ENCODE measurements at places on chromosomes 13 and 19. TPM values are rescaled to one million over a fixed set of nuclear protein-coding genes. Genes with fewer than 3 reads are reported as not detected.

Gene TNFSF13B
- 3.1 TPM for polyA plus RNA-seq

DNA sequence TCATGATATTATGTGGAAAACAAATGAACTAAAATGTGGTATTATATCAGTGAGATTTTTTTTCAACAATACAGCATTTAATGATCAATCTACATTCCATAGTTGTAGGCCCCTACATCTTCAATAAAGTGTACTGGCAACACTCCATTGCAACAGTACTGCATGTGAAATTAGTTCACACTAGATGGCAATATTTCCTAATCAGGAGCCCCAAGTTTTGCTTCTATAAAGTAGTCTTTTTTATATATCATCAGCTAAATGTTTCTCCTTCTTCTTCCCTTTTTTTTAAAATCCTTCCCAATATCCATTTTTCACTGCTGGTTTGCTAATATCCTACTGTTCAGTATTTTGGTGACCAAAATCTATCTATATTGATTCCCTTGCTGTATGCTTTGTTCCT is 528.3 kb upstream of the ATXN8OS start:
- no peaks in the 10 kb centered on the region for H3K4me1 ChIP-seq
- H3K27me3 ChIP-seq = no peaks in the 10 kb centered on the region
- no peak for DNase-seq
- no peaks in the 10 kb centered on the region for H3K36me3 ChIP-seq
- no peak overlapping the region for H3K27ac ChIP-seq

DNA sequence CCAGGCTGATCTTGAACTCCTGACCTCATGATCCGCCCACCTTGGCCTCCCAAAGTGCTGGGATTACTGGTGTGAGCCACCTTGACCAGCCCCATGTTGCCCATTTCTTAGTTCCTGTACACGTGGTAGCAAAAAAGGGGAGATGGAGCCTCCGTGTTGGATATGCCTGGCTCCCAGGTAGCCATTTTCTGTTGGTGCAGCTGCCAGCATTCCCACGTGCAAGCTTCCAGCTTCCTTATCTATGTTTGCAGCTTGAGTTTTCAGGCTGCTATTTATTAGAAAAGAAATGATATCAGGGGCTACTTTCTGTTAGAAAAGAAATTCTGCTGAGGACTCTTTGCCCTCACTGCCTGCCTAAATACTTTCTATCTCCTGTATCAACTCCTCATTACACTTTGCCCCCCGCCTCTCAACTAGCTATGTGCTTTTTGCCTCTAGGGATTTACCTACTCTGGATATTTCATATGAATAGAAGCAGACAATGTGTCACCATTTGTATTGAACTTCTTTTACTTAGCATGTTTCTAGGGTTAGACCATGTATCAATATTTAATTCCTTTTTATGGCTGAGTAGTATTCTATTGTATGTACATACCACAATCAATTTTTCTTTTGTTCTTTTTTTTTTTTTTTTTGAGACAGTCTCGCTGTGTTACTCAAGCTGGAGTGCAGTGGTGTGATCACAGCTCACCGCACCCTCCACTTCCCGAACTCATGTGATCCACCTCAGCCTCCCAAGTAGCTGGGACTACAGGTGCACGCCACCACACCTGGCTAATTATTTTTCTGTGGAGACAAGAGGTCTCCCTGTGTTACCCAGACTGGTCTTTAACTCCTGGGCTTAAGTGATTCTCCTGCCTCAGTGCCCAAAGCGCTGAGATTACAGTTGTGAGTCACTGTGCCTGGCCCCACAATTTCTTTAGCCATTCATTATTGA is 3.4 kb upstream of the TMED1 start:
- H3K27me3 ChIP-seq = no peaks in the 10 kb centered on the region
- no peak overlapping the region for H3K27ac ChIP-seq
- DNase-seq = no peak
- H3K4me1 ChIP-seq = no peaks in the 10 kb centered on the region
- no peak overlapping the region for H3K4me3 ChIP-seq
- no peaks in the 10 kb centered on the region for H3K36me3 ChIP-seq

Gene ATP11A
- polyA plus RNA-seq = 79.6 TPM

DNA sequence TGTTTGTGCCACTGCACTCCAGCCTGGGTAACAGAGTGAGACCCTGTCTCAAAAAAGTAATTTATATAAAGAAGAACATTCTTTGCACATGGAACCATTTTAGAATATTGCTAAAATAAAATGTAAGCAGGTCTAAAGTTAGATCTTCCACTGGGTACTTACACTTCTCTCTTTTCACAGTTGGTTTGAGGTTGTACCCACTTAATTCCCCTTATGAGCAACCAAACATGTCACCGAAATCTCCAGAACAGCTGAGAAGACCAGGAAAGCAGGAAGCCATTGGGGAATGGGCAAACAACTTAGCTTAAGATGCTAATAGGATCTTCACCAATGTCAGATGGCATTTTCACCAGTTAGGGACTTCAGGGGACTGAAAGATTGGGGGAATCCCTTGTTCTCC is 18.8 kb downstream of the NLRP4 start:
- H3K27ac ChIP-seq = no peak overlapping the region
- no peaks in the 10 kb centered on the region for H3K36me3 ChIP-seq
- no peak for DNase-seq
- H3K27me3 ChIP-seq = no peaks in the 10 kb centered on the region
- no peaks in the 10 kb centered on the region for H3K4me1 ChIP-seq

GRCh38 chr13:52744842-52745375 is 5.3 kb upstream of the CNMD start:
- DNase-seq = no peak
- H3K36me3 ChIP-seq = no peaks in the 10 kb centered on the region
- no peak overlapping the region for H3K27ac ChIP-seq
- H3K4me1 ChIP-seq = no peaks in the 10 kb centered on the region
- H3K27me3 ChIP-seq = peaks cover 12% of the 10 kb centered on the region
- H3K4me3 ChIP-seq = no peak overlapping the region

GRCh38 chr19:34269081-34269480 is 14.7 kb downstream of the GARRE1 start:
- H3K4me3 ChIP-seq = no peak overlapping the region
- H3K4me1 ChIP-seq = no peaks in the 10 kb centered on the region
- DNase-seq = no peak

GRCh38 chr19:12834566-12834943 is at the start of gene RTBDN:
Gene RTBDN, minus strand, starts transcription at chr19:12834579. Its CDS starts 4,600 bp downstream, at chr19:12829979.
- H3K36me3 ChIP-seq = no peaks in the 10 kb centered on the region
- H3K27me3 ChIP-seq = peaks cover 83% of the 10 kb centered on the region
- DNase-seq = no peak
- no peak within 1 kb of the TSS for H3K27ac ChIP-seq
- H3K4me1 ChIP-seq = peaks cover 4% of the 10 kb centered on the region
- no peak within 1 kb of the TSS for H3K4me3 ChIP-seq

GRCh38 chr13:32248801-32249200 is 66.4 kb downstream of the ZAR1L start:
- H3K4me1 ChIP-seq = peaks cover 3% of the 10 kb centered on the region
- no peak overlapping the region for H3K27ac ChIP-seq
- no peaks in the 10 kb centered on the region for H3K27me3 ChIP-seq
- DNase-seq = no peak
- no peaks in the 10 kb centered on the region for H3K36me3 ChIP-seq
- no peak overlapping the region for H3K4me3 ChIP-seq

DNA sequence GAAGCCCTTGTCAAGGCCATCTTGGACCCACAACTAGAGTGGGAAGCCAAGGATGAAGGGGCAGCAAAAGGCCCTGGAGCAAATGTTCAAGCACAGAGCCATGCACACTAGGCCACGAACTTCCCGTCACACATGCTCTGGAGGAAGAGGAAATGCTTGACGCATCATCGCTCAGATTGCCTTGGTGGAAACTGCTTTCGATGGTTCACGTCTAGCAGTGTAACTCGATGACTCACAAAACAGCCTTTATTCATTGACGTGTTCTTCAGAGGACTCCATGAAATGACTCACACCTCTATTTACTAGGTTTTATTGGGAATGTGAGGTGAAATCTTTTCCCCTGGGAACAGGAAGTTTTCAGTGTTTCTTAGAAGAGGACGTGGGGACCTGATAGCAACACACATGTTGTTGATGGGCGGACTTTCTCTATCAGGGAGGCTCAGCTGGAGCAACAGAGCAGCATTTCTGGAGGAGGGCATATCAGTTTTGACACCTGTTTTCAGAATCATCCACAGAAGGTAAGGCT is 79.8 kb upstream of the FLT1 start:
- no peak overlapping the region for H3K4me3 ChIP-seq
- no peaks in the 10 kb centered on the region for H3K36me3 ChIP-seq
- H3K27me3 ChIP-seq = no peaks in the 10 kb centered on the region
- H3K27ac ChIP-seq = no peak overlapping the region
- DNase-seq = peak; percentile 81

Gene TRAPPC5
- polyA plus RNA-seq = 166 TPM

DNA sequence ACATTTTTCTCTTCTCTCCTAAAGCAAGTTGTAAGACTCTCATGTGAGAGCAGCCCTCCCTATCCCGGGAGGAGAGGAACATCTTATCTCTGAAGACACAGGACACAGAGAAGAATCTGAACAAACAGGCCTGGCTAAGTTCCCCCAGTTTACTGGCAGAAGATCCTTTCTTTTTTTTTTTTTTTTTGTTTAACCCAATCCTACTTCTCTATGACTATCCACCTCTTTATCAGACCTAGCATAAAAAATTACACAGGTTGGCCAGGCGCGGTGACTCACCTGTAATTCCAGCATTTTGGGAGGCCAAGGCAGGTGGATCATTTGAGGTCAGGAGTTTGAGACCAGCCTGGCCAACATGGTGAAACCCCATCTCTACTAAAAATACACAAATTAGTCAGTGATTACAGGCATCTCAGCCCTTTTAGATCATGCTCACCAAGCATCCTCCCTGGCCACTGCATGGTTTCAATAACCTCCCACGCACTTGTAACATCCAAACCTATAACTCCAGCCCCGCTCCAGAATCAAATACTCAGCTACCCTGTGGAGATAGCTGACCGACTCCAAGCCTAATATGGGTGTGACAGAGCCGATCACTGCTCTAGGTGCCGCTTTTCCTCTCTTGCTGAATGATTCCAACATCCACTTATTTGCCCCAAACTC is 27.3 kb upstream of the MUC16 start:
- no peaks in the 10 kb centered on the region for H3K36me3 ChIP-seq
- H3K4me3 ChIP-seq = no peak overlapping the region
- H3K27ac ChIP-seq = no peak overlapping the region
- no peaks in the 10 kb centered on the region for H3K27me3 ChIP-seq

DNA sequence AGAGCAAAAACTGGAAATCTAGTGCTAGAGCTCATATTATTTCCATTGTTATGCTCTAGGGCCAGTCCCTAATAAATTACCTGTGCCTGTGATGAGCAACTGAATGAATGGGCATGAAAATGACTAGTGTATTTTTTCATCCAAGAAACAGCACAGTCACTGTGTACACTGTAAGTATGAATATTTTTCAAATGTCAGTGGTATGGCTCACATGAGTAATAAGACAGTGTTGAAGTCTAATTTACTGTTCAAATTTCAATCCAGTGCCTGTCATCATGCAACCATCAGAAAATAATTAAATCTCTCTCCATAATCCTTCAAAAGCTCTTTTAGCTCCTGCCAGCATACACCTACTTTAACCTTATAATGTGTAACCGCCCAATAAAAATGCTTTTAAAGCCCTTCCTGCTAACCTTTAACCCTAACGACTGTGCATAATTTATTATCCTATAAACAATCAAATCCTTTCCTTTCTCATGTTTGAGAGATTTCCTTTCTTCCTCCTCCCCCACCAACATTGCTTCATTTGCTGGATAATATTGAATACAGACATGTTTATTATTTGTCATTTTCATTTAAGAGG is 378.3 kb downstream of the GPC5 start:
- H3K4me3 ChIP-seq = no peak overlapping the region
- H3K36me3 ChIP-seq = no peaks in the 10 kb centered on the region
- H3K27ac ChIP-seq = no peak overlapping the region
- H3K27me3 ChIP-seq = no peaks in the 10 kb centered on the region

Gene ZNF492
- 1.5 TPM for polyA plus RNA-seq

Gene ZNF8
- 4.3 TPM for polyA plus RNA-seq

DNA sequence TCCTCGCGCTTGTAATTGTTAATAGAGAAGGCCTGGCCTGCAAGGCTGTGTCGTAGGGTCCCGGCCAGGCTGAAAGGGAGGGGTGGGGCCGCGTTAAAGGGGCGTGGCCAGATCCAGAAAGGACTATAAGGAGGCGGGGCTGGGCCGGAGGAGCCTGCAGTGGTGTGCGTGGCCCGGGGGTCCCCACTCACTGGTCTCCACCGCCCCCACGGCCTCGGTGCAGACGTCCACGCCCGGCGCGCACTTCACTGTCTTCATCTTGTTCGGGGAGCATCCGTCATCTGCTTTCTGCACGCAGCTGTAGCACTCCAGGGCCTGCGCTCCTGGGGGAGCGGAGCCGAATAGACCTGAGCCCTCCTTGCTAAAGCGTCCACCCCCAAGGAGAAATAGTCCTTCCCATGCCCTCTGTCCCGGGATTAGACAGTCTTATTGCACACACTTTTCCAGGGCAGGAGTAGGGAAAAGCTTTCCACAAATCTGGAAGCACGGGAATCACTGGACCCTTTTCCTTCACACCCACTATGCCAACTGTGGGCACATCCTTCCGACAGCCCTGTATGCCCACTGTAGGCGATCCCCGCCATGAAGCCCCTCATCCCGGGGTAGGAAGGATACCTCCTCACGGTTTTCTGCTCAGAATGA is 1.2 kb downstream of the LYPD3 start:
- H3K27me3 ChIP-seq = no peaks in the 10 kb centered on the region
- DNase-seq = no peak
- peaks cover 7% of the 10 kb centered on the region for H3K4me1 ChIP-seq
- H3K4me3 ChIP-seq = no peak overlapping the region
- H3K36me3 ChIP-seq = no peaks in the 10 kb centered on the region

GRCh38 chr19:57888107-57888559 is 704 bp downstream of the ZNF814 start:
- peak; percentile 54 for DNase-seq
- H3K4me3 ChIP-seq = peak overlapping the region; percentile 89
- no peaks in the 10 kb centered on the region for H3K27me3 ChIP-seq
- no peaks in the 10 kb centered on the region for H3K36me3 ChIP-seq
- no peaks in the 10 kb centered on the region for H3K4me1 ChIP-seq

Measured in small intestine (tissue), 16 donors.